Neural progenitor cell (in vitro differentiated cells): ENCODE measurements at places on chromosomes 13 and 19. TPM values are rescaled to one million over a fixed set of nuclear protein-coding genes. Genes with fewer than 3 reads are reported as not detected.

- H3K36me3 ChIP-seq = no peaks in the 10 kb centered on the region
- H3K4me1 ChIP-seq = peaks cover 36% of the 10 kb centered on the region
- H3K4me3 ChIP-seq = no peak overlapping the region
- H3K27me3 ChIP-seq = no peaks in the 10 kb centered on the region
- DNase-seq = no peak
- H3K27ac ChIP-seq = no peak overlapping the region
Observed at GRCh38 chr13:23434491-23434890, 989 bp upstream of the SACS start.

- no peaks in the 10 kb centered on the region for H3K27me3 ChIP-seq
- DNase-seq = peak; percentile 82
- H3K36me3 ChIP-seq = peaks cover 4% of the 10 kb centered on the region
- peaks cover 21% of the 10 kb centered on the region for H3K4me1 ChIP-seq
Observed at GRCh38 chr13:84025824-84026223, 143.6 kb upstream of the SLITRK1 start.

The ETV2 gene
- total RNA-seq = 0.71 TPM in 1 of 2 replicates, not detected in the other

The ZNF229 gene
- 8.4 and 11.2 TPM in 2 replicates for total RNA-seq

The PALM3 gene
- 4.0 TPM in 1 of 2 replicates, not detected in the other for total RNA-seq

The RFPL4AL1 gene
- not detected in 2 replicates for total RNA-seq

GRCh38 chr19:35226748-35227147, 1.8 kb downstream of the FAM187B start:
- no peak overlapping the region for H3K27ac ChIP-seq
- no peaks in the 10 kb centered on the region for H3K4me1 ChIP-seq
- no peak for DNase-seq
- no peak overlapping the region for H3K4me3 ChIP-seq
- no peaks in the 10 kb centered on the region for H3K36me3 ChIP-seq

The SPTBN4 gene
- 2.5 and 8.4 TPM in 2 replicates for total RNA-seq

The ELAVL3 gene
- 0.15 TPM in 1 of 2 replicates, not detected in the other for total RNA-seq

DNA sequence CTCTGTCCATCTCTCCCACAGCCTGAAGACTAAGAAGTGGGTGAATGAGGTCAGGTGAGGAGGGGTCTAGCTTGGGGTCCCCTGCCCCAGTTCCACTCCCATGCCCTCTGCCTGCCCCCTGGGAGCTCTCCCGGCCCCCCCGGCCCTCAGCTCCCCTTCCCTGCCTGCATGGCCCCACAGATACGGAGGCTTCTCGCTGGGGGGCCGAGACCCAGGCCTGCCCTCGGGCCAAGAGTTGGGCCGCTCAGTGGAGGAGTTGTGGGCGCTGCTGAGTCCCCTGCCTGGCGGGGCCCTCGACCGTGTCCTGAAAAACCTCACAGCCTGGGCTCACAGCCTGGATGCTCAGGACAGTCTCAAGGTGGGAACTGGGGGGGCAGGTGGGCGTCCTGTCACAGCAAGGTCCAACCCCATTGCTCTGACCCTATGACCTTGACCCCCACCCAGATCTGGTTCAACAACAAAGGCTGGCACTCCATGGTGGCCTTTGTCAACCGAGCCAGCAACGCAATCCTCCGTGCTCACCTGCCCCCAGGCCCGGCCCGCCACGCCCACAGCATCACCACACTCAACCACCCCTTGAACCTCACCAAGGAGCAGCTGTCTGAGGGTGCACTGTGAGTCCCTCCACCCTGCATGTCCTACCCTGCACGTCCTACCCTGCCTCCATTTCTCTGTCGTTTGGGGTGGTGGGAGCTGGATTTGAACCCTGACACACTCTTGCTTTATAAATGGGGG, 10.9 kb upstream of the ARHGAP45 start:
- H3K27ac ChIP-seq = no peak overlapping the region
- H3K4me1 ChIP-seq = no peaks in the 10 kb centered on the region
- H3K4me3 ChIP-seq = no peak overlapping the region
- H3K36me3 ChIP-seq = no peaks in the 10 kb centered on the region
- no peak for DNase-seq

The LRRC63 gene
- total RNA-seq = not detected in 2 replicates
